ENCODE measurements at places on chromosomes 1 and 21.
A peak's percentile ranks its signal among the peaks of the same experiment; 100 is the strongest.

DNA sequence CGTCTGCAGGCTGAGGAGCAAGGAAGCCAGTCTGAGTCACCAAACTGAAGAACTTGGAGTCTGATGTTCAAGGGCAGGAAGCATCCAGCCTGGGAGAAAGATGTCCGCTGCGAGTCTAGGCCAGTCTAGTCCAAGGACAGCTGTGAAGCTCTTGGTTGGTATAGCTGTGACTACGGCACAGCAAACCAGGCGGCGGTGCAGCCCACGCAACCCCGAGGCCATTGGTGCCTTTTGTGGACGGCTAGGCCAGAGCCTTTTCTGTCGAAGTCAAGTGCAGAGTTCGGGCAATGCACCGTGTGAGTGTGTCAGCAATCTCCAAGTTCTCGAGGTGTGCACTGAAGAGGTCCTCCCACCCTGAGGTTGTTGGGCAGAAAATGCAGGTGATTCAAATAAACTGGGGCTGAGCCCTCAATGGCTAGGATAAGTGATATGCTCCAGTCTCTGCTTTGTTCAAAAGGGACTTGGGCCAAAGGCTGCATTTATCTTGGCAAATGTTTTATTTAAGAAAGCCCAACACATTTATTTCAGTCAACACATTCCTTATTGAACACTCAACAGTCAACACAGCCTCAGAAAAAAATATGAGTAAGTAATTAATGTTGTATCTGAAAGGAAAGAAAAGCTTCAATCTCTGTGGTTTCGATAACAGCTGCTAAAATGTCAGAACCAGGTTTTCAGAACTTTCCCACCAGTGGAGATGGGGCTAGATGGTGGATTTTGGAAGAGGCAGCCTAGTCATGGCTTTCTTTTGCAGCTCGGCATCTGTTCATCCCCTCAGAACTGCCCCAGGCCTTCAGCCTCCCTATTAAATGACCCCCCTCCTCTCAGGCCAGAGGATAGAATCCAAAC, 78.1 kb upstream of the COX20 start:
- no peak overlapping the region for H3K27ac ChIP-seq
- no peaks in the 10 kb centered on the region for H3K4me1 ChIP-seq
- no peak for DNase-seq
- H3K27me3 ChIP-seq, result no peaks in the 10 kb centered on the region
- H3K36me3 ChIP-seq, result no peaks in the 10 kb centered on the region
- H3K4me3 ChIP-seq, result no peak overlapping the region

DNA sequence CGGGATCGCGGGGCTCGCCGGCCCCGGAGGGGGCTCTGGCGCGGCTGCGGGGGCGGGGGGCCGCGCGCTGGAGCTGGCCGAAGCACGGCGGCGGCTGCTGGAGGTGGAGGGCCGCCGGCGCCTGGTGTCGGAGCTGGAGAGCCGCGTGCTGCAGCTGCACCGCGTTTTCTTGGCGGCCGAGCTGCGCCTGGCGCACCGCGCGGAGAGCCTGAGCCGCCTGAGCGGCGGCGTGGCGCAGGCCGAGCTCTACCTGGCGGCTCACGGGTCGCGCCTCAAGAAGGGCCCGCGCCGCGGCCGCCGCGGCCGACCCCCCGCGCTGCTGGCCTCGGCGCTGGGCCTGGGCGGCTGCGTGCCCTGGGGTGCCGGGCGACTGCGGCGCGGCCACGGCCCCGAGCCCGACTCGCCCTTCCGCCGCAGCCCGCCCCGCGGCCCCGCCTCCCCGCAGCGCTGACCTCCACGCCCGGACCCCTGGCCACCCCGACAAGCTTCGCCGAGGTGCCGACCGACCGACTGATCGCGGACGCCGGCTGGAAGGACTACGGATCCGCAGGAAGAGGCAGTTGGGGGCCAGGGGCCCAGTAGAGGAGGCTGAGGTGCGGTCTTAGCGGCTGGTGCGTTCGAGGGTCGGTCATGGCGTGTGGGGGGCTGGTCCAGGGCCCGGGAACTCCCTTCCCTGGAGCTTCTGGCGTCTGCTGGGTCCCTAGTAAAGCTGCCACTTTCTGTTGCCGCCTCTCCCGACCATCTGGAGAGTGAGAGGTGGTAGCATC, 711 bp downstream of the TRNP1 start:
- H3K36me3 ChIP-seq, result peaks cover 15% of the 10 kb centered on the region
- peak overlapping the region; percentile 91 for H3K4me3 ChIP-seq
- H3K27ac ChIP-seq, result peak overlapping the region; percentile 98
- H3K27me3 ChIP-seq, result no peaks in the 10 kb centered on the region
- peak; percentile 49 for DNase-seq
- peaks cover 46% of the 10 kb centered on the region for H3K4me1 ChIP-seq

- no peak for DNase-seq
- H3K27me3 ChIP-seq, result peaks cover 2% of the 10 kb centered on the region
Observed at GRCh38 chr1:41282679-41283317, 40.7 kb upstream of the SCMH1 start.

GRCh38 chr1:242826701-242827336, 302.3 kb upstream of the PLD5 start:
- DNase-seq, result no peak
- no peaks in the 10 kb centered on the region for H3K27me3 ChIP-seq
- no peak overlapping the region for H3K4me3 ChIP-seq
